ENCODE measurements at places on chromosomes 3 and 15.
A peak's percentile ranks its signal among the peaks of the same experiment; 100 is the strongest.

- no peak for DNase-seq
Observed at GRCh38 chr15:36932070-36932469, 168.3 kb downstream of the MEIS2 start.

- DNase-seq = no peak
Observed at GRCh38 chr3:180390313-180390712, 211.7 kb upstream of the TTC14 start.

- no peak for DNase-seq
Observed at GRCh38 chr3:96175500-96175899, 638.9 kb upstream of the EPHA6 start.

DNA sequence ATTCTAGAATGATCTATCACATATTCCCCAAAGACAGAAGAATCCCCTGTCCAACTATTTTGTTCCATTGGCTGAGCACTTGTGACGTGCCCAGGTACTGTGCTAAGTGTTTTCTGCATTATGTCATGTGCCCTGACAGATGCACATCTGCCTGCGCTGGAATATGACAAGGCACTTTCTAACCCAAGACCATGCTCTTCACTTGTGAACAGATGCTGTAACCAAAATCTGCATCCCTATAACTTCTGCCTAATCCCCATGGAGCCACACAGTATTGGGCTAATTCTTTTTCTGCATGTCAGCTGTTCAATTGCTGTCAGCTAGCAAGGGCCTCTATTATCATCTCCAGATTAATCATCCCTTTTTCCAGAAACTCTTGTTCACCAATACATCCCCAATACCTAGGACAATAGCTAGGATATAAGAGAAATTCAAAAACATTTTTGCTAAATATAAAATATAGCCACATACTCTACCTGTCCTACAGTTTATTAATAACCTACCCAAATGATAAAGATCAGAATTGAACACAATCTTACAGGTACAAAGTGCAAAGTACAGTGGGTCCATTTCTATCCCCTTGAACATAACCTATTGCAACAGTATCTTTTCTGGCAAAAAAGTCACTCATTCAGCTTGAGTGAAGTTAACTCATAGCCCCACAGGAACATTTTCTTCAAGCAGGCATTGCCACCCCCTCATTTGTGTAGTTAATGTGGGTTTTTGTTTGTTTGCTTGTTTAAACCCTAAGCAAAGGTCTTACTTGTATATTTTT lies 109.4 kb upstream of the LRRN1 start:
- no peak for DNase-seq

GRCh38 chr15:42203891-42204290 lies 4.2 kb downstream of the VPS39 start:
- DNase-seq = peak; percentile 32

DNA sequence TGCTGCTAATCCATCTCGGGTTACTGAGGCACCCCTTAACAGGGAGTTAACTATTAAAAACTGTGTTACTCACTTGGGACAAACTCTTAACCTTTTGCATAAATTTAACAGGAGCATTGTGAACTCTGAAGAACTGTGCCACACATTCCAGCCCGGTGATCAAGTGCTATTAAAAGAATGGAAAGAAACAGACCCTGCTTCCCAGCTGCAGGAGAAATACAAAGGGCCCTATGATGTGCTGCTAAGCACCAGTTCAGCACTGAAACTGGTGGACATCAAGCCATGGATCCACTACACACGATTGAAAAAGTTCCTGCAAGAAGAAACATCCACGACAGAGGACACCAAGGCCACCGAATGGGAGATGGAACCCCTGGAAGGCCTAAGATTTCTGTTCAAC lies 114.7 kb upstream of the PLCL2 start:
- peak; percentile 50 for DNase-seq

- peak; percentile 66 for DNase-seq
Observed at GRCh38 chr3:125334675-125335560, 40.2 kb downstream of the ZNF148 start.

GRCh38 chr3:74631351-74632140 lies 17.1 kb upstream of the CNTN3 start:
- peak; percentile 51 for DNase-seq

DNA sequence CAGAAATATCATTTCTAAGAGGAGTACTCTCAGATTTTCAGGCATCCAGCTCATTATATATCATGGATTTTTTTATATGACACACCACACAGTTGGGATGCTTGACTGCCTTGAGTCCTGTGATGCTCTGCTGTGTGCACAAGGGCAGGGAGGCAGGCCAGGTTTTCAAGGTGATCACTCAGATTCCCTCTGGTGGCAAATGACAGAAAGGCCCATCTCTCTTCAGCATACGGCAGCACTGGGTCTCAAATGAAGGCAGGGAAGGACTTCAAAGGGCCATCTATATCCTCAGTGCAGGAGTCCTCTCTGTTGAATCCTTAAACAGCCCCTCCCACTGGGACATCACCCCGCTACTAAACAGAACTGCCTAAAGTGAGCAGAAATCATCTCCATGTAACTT lies 54.8 kb upstream of the MYO5C start:
- no peak for DNase-seq

- DNase-seq = no peak
Observed at GRCh38 chr15:51155891-51156290, 61.2 kb upstream of the TNFAIP8L3 start.

GRCh38 chr3:188510366-188510765 lies 356.4 kb downstream of the LPP start:
- DNase-seq = peak; percentile 80

GRCh38 chr3:98977520-98977919 lies 76.0 kb upstream of the DCBLD2 start:
- peak; percentile 89 for DNase-seq

DNA sequence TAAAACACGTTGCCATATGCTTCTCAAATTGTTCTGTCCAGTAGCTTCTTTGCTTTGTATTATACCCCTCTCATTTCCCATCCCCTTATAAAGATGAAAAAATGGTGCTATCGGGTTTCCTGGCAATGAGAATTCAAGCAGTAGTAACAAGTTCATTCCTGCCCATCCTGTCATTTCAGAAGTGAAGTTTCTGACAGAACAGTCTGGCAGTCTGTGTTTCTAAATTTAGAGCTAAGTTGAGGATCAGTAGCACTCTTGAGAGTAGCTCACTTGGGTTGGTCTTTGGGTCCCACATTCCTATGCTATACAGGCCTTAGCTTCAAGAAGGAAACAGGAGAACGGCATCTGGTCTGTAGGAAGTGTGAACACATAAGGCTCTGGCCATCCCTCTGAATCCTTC lies 134.6 kb downstream of the GHSR start:
- peak; percentile 47 for DNase-seq

GRCh38 chr3:99542767-99543518 lies 95.5 kb upstream of the COL8A1 start:
- no peak for DNase-seq

DNA sequence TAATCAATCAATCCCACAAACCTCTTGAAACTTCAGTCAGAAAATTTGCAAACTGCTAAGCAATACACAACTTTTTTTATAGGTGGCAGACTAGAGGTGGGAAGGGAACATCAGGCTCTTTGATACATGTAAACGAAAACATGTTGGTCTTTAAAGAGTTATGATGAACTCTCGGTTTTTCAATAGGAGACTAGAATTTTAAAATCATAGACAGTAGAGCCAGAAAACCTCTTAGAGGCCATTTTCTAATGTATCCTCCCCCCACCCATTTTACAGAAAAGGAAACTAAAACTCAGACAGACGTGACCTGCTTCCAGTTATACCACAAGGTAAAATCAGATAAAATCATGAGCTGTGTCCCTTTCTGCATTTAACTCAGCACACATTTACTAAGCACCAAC lies 179.1 kb upstream of the LPP start:
- DNase-seq = no peak

GRCh38 chr3:194130807-194131589 lies 5.0 kb upstream of the HES1 start:
- DNase-seq = peak; percentile 8

DNA sequence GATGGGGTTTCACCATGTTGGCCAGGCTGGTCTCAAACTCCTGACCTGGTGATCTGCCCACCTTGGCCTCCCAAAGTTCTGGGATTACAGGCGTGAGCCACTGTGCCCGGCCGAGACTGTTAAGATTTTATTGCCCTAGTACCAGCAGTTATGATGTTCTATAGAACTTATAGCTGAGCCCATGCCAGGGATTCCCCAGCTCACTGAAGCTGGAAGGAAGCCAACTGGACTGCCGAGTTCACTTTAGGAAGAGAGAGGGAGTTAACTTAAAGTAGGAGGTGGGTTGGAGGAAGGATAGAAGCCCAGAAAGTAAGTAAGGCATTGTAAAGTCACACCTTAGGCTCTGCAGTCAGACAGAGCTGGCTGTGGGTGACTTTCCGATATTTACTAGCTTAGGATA lies 101.1 kb upstream of the BOC start:
- peak; percentile 12 for DNase-seq

GRCh38 chr3:49500732-49501609 lies 30.9 kb downstream of the DAG1 start:
- DNase-seq = peak; percentile 98

- no peak for DNase-seq
Observed at GRCh38 chr15:71757741-71758530, 52.4 kb upstream of the NR2E3 start.

DNA sequence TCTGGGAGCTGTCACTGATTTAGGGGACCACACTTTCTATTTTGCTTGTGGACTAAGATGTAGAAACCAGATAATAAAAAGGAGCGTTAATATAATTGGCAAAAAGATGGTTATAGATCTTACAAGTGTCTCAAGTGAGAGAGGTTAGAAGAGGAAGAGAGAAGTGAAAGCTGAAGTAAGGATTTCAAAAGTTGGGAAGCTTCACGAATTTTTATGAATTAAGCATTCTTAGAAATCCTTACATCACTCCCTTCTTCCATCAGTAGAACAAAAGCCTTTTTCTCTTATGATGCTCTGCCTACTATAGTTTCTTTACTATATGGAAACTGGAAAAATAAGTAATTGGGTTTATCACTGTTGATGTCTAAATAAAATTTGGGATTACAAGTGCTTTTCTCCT lies 146.5 kb downstream of the FNDC3B start:
- DNase-seq = no peak

DNA sequence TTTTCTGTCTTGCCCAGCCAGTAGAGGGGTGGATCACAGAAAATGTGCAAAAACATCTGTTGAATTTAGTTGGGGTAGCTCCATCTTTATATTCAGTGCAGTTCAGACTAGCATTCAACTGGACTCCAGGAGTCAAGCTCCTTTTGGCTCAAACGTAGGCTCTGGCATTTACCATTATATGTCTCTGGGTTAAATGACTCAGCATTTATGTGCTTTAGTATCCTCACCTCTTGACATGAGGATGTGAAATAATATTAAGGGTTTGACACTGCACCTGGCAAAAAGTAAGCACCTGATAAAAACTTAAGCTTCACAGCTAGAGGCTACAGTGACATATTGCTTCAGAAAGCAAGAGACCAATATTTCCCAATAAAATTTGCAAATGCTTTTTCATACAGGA lies 14.8 kb downstream of the PRC1 start:
- no peak for DNase-seq

GRCh38 chr3:43468133-43468532 lies 153.7 kb downstream of the ANO10 start:
- no peak for DNase-seq

- no peak for DNase-seq
Observed at GRCh38 chr15:83913034-83913632, 259.2 kb downstream of the ADAMTSL3 start.

GRCh38 chr15:101510212-101511197 lies 21.0 kb upstream of the PCSK6 start:
- no peak for DNase-seq

- peak; percentile 33 for DNase-seq
Observed at GRCh38 chr3:15979495-15979894, 181.7 kb upstream of the ANKRD28 start.

DNA sequence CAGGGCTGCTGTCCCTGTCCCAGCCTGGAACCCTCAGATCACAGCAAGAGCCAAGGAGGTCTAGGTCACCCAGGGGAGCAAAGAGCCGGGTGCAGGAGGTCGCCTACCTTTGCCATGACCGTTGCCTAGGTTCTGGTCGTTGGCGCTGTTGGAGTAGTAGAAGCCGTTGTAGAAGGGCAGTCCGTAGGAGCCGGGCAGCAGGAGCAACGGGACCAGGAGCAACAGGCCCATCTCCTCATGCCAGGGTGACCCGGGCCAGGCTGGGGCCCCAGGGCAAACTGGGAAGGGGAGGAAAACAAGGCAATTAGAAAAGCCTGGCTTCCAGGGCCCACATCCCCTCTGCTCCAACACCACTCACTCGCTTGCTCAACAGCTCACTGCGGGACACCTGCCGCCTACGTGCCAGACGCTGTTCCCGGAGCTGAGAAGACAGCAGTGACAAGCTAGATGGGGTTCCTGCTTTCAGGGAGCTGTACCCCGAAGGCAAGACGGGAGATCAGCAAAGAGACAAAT lies 8.2 kb downstream of the HAPLN3 start:
- DNase-seq = no peak

GRCh38 chr3:197520311-197521276 lies 35.2 kb downstream of the BDH1 start:
- peak; percentile 66 for DNase-seq

GRCh38 chr3:138867996-138868395 lies 33.3 kb upstream of the PIK3CB start:
- DNase-seq = no peak

GRCh38 chr3:176961916-176962315 lies 235.4 kb downstream of the TBL1XR1 start:
- peak; percentile 51 for DNase-seq

DNA sequence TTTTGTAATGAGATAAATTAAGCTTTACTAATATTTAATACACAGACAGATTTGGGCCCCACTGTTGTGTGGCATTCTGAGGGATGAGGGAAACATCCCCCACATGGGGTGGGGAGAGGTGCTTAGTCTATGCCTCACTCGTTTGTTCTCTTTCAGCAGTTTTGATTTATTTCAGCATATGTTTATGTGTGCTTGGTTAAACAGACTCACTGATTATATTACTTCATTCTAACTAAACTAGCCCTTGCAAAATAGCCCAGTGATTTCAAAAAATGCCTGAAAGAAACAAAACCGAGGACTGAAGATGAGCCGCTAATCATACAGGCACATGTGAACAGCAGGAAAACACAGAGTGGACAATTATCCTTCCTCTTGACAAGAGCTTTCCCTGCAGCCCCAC lies 27.2 kb downstream of the TNFAIP8L3 start:
- no peak for DNase-seq
